ENCODE measurements at places on chromosomes 3 and 15. TPM values are rescaled to one million over a fixed set of nuclear protein-coding genes. Genes with fewer than 3 reads are reported as not detected.

ADAMTS7 gene
- total RNA-seq = 20.4 TPM

GOLGA8J gene
- total RNA-seq = not detected

LRRC34 gene
- total RNA-seq = 4.4 TPM

ACAN gene
- 0.67 TPM for total RNA-seq

GP5 gene
- total RNA-seq = 0.83 TPM

ICE2 gene
- total RNA-seq = 19.8 TPM

GRCh38 chr15:76382987-76383728, 46.6 kb downstream of the ISL2 start:
- DNase-seq = no peak
- no peaks in the 10 kb centered on the region for H3K27me3 ChIP-seq
- H3K4me3 ChIP-seq = no peak overlapping the region
- H3K36me3 ChIP-seq = peaks cover 2% of the 10 kb centered on the region
- no peak overlapping the region for H3K27ac ChIP-seq

DNA sequence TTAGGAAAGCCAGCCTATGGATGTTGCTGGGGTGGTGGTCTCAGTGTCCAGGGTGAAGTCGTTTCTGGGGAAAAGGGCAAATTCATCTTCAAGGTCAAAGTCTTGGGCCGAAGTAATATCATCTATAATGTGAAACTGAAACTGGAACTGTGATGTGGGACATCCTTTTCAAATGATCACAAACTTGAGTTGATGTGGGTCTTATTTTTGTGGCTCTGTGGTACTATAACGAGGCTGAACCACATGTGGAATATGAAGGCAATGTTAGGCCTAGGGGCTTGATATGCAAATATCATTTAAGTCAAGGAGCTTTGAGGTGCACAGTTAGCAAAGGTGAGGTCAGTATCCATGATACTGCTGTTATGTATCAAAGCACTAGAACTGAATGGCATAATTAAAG, 1.5 kb upstream of the CD200R1L start:
- H3K4me1 ChIP-seq = no peaks in the 10 kb centered on the region
- no peaks in the 10 kb centered on the region for H3K27me3 ChIP-seq
- no peak overlapping the region for H3K4me3 ChIP-seq
- no peaks in the 10 kb centered on the region for H3K36me3 ChIP-seq
- no peak overlapping the region for H3K27ac ChIP-seq
- DNase-seq = no peak

DNA sequence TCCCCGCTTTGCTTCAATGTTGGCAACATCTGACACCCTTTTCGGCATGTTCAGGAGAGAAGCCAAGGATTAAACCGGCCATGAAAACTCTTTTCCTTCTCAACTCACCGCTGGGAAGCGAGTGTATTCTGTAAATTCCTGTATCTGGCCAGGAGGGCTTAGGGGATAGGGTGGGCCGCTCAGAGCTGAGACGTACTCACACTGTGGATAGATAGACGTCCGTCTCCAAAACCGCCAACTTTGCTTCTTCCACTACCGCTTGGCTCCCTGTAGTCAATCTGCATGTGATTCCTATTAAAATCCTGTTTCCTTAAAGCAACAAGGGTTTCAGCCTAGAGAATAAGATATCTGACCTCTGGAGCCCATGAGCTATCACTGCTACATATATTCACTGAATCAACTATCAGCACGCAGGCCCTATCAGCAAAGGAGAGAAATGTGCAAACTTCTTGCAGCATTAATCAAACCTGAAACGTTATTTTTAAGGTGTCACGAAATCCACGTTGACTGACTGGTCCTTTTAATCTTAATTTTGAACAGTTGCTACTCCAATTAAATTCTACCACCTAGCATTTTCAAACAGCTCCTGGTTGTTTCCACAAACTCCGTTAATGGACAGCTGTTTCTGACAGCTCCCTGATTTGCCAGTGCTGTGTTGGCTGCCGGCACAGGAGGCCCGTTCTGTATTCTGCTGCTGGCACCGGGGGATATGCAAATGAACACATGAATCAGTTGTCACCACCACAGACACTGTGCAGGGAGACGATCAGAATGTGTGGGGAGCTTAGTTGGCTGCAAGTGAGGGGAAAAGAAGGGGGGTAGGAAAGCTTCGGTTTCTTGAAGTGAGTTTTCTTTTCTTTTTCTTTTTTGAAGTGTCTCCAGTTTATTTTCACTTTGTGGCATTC, 438.9 kb upstream of the ARRDC4 start:
- H3K4me3 ChIP-seq = no peak overlapping the region
- H3K4me1 ChIP-seq = peaks cover 11% of the 10 kb centered on the region
- no peaks in the 10 kb centered on the region for H3K36me3 ChIP-seq
- peak; percentile 60 for DNase-seq
- peak overlapping the region; percentile 53 for H3K27ac ChIP-seq

DNA sequence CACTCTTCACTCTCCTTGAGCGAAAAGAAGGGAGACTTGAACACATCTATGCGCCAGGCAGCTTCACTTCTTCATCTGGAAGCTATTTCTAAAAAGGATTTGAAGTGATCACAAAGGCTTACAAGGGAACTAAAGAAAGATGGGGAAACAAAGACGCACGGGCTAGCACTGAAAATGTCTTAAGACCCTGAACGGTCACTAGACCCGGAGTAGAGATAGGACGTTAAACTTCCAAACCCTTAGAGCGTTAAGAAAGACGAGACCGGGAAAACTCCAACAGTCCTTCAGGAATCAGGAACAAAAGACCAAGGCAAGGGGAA, 47.5 kb upstream of the EPHB3 start:
- H3K36me3 ChIP-seq = no peaks in the 10 kb centered on the region
- no peak overlapping the region for H3K27ac ChIP-seq
- no peaks in the 10 kb centered on the region for H3K4me1 ChIP-seq
- H3K27me3 ChIP-seq = peaks cover 81% of the 10 kb centered on the region

GRCh38 chr3:150544041-150544440, 2.3 kb downstream of the SERP1 start:
- DNase-seq = peak; percentile 34
- peaks cover 16% of the 10 kb centered on the region for H3K4me1 ChIP-seq
- no peaks in the 10 kb centered on the region for H3K27me3 ChIP-seq
- H3K27ac ChIP-seq = no peak overlapping the region
- no peak overlapping the region for H3K4me3 ChIP-seq

- no peak for DNase-seq
- no peaks in the 10 kb centered on the region for H3K27me3 ChIP-seq
- H3K4me1 ChIP-seq = no peaks in the 10 kb centered on the region
- H3K4me3 ChIP-seq = no peak overlapping the region
- no peak overlapping the region for H3K27ac ChIP-seq
Observed at GRCh38 chr3:149495581-149496125, 21.2 kb downstream of the TM4SF4 start.

DNA sequence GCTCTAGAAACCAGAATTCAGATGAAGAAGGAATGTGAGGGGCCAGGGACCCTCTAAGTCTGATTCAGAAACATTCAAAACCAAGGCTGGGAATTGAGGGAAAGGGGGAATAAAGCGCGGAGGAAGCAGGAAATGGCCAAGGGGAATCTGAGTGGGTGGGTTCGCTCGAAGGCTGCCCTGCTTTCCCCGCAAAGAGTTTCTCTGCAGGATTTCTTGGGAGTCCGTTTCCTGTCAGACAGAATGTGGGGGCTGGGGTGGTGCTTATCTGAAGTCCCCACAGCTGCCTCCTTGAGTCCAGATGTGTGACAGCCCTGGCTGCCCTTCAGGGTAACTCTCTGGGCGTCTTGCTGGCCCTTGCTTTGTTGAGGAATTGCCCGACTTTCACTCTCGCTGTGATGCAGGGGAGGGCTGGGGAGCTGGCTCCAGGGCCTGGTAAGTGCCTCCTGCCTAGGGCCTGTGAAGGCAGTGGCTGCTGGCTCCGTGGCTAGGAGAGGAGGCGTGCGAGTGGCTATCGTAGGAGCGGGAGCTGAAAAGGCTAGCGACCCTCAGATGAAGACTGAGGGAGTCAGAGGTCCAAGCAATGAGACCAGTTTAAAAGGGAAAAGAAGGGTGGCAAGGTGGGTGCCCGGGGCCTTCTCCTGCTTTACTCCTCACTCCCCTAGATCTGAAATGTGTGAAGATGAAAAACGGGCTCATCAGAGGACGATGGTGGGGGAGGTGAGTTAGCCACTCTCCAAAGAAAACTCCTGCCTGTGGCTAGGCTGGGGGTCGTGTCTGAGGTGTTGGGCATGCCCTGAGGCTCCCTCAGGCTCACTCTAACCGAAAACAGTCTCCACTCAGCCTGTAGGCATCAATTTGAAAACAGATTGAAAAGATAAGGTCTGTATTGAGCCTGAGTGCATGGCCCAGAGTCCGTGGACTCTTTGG, 143.9 kb upstream of the UMPS start:
- peak overlapping the region; percentile 20 for H3K27ac ChIP-seq
- peaks cover 24% of the 10 kb centered on the region for H3K4me1 ChIP-seq
- no peak for DNase-seq
- H3K4me3 ChIP-seq = peak overlapping the region; percentile 80

DNA sequence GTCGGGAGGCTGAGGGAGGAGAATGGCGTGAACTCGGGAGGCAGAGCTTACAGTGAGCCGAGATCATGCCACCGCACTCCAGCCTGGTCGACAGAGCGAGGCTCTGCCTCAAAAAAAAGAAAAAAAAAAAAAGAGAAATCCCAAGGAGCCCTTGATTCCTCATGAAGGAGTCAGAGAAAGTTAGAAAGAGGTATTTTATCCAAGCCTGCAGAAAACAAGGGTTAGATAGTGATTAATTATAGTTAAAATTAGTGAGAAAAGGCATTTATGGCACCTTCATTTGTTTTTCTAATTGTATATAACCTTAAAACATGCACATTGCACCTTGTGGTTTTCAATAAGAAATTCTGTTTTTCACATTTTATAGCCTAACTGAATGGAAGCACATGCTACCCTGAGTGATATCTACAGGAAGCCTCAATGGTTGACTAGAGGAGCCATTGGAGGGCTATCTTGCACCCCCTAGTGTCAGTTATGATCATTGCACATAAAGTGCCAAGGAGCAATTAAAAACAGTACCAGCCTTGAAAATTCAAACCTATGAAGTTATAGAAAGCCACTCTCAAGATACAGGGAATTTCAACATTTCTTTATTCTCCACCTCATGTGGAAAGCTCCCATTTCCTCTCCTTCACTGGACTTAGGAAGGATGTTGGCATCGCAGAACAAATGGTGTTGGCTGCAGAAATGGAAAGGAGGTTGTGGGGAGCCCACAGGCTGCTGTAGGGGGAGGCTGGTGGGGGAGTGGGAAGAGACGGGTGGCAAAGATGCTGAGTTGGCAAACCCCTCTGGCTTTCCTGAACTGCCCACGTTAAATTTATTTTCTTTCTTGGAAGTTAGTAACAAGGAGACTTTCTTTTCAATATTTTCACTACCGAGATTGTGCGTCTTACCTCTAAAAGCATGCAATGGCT, 48.5 kb downstream of the ITGA11 start:
- no peaks in the 10 kb centered on the region for H3K4me1 ChIP-seq
- peak; percentile 67 for DNase-seq
- no peak overlapping the region for H3K4me3 ChIP-seq
- H3K27ac ChIP-seq = no peak overlapping the region

DNA sequence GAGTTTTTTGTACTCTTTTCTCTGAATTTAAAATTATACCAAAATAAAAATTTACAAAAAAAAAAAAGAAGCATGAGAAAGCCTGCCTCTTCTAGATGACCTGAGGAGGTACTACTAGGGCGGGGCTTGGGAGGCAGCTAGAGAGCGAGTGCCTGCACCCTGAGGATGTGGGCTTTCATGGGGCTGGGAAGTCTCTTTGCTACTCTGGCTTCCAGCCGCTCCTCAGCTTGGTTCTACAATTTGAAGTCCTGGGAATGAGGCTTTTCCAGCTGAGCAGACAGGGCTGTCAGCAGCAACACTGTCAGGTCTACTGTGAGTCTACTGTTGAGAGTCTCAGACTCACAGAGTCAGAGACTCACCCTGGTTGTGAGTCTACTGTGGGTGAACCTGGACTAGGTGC, 8.2 kb upstream of the PSTPIP1 start:
- DNase-seq = no peak
- no peaks in the 10 kb centered on the region for H3K4me1 ChIP-seq
- H3K4me3 ChIP-seq = no peak overlapping the region
- no peaks in the 10 kb centered on the region for H3K36me3 ChIP-seq

GRCh38 chr3:135490219-135490915, 475.2 kb upstream of the PPP2R3A start:
- no peak overlapping the region for H3K4me3 ChIP-seq
- DNase-seq = no peak
- H3K27ac ChIP-seq = no peak overlapping the region
- H3K27me3 ChIP-seq = no peaks in the 10 kb centered on the region

- H3K27ac ChIP-seq = peak within 1 kb of the TSS; percentile 85
- peak; percentile 96 for DNase-seq
- no peaks in the 10 kb centered on the region for H3K36me3 ChIP-seq
- H3K4me3 ChIP-seq = peak within 1 kb of the TSS; percentile 44
Observed at GRCh38 chr15:42495361-42496212, at the start of gene SNAP23. SNAP23 (plus strand) TSS chr15:42495634; CDS start chr15:42511847, 16,213 bp downstream.

- H3K4me3 ChIP-seq = no peak overlapping the region
- H3K4me1 ChIP-seq = no peaks in the 10 kb centered on the region
- DNase-seq = no peak
- H3K27ac ChIP-seq = no peak overlapping the region
Observed at GRCh38 chr3:177687291-177687690, 490.0 kb upstream of the TBL1XR1 start.
